ENCODE measurements at places on chromosomes 6 and 20. TPM values are rescaled to one million over a fixed set of nuclear protein-coding genes. Genes with fewer than 3 reads are reported as not detected.

Gene PLA2G7
- total RNA-seq: not detected

Gene SERINC1
- 198 TPM for total RNA-seq

Gene TMEM217
- total RNA-seq: 1.8 TPM

GRCh38 chr6:166223079-166223478, 55.4 kb upstream of the TBXT start:
- no peak for DNase-seq

GRCh38 chr6:81362246-81362645, 390.2 kb downstream of the TENT5A start:
- DNase-seq: no peak

- no peak for DNase-seq
Observed at GRCh38 chr6:44674226-44675155, 287.0 kb downstream of the CDC5L start.

- DNase-seq: no peak
Observed at GRCh38 chr20:47054945-47055344, 160.3 kb downstream of the EYA2 start.

GRCh38 chr20:59020938-59021551, 1.8 kb downstream of the TUBB1 start:
- DNase-seq: no peak

DNA sequence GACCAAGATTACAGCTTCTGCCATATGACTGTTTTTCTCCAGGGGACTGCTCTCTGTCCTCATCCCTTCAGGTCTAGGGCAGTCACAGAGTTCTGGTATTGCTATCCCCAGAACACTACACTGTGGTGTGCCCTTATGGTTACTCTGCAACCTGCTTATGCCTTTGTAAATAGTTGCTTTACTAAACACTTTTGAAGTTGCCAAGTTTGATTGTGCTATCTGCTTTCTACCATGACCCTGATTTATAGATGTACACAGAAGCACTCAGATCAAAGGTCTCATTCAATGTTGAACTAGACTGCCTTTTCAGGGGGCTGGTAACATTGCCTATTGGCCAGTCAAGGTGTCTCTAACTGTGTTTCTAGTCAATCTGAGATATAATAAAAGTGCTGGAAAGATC, 794.7 kb downstream of the DHX35 start:
- no peak for DNase-seq

GRCh38 chr20:47113362-47114109, 218.9 kb downstream of the EYA2 start:
- DNase-seq: no peak

- DNase-seq: no peak
Observed at GRCh38 chr6:138778331-138778730, 4.8 kb downstream of the CCDC28A start.

DNA sequence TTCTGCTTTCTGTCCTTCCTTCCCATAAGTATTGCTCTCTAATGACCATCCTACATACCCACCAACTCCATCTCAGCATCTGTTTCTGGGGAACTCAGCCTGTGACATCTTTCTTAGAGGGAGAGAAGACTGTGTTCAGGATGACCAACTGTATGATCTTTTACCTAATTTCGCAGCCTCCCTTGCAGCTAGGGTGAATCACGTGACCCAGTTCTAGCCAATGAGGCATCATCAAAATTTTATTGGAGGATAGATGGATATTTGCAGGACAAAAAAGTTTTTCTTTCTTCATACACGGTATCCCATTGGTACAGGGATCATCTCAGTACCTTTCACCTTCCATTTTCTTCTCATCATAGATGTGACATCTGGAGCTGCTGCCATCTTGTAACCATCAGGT, 14.4 kb upstream of the MC3R start:
- DNase-seq: no peak

All from chondrocyte (in vitro differentiated cells).